AG08396 (cell line): ENCODE measurements at places on chromosomes 11 and 22.

DNA sequence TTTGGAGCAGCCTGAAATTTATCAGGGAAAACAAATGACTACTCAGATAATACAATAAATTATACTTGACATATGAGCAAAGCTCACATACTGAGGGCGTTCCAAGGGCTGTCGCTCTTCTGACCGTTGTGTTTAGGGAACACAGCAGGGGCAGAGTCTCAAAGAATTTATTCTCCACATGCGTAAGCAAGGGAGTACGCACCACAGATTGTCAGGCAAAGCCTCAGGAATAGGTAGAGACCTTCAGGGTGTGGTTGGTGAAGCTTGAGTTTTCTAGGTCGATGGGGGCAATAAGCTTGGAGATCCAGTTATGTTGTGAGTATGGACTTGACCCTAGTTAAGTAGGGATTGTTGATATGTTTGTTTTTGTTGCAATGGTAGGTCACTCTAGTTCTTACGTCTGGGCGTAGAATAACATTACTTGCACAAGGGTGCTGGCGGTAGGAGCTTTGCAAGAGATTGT is 830 bp downstream of the ACAT1 start:
- DNase-seq = peak; percentile 24

DNA sequence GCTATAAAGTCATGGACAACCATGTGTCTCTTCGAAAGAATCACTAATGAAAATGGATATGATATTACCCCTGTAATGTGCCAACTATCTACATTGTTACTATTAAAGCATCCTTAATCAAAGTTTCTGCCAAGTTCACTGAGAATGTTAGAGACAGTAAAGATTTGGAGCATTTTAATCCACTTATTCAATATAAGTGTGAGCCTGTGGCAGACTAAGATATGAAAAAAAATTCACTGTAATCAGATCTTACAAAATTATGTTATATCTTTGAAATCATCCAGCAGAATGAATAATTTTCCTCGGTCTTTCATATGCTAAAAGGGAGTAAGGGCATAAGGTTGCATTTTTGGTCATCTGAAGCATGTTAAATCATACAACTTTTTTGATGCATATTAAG is 49.9 kb downstream of the MAML2 start:
- DNase-seq = no peak

GRCh38 chr22:31603574-31603973 is 58.4 kb downstream of the PISD start:
- DNase-seq = no peak

DNA sequence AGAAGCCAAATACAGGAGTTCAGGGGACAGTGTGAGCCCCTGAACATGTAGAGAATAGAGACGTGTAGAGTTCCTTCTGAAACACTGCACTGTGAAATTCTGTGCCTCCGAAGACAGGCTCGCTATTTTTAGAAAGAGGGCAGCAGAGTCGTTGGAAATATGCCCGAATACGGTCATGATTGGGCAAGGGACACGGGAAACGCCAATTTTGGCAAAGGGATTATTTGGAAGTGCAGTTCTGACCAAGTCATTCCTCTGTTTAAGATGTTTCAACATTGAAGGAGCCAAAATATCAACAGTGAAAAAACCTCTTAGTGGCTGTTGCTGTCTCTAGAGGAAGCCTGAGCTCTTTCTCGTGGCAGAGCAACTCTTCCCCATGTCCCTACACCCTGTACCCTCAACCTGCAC is 9.5 kb upstream of the CBX6 start:
- DNase-seq = peak; percentile 78

- DNase-seq = no peak
Observed at GRCh38 chr22:46407748-46408147, 72.2 kb downstream of the TRMU start.

DNA sequence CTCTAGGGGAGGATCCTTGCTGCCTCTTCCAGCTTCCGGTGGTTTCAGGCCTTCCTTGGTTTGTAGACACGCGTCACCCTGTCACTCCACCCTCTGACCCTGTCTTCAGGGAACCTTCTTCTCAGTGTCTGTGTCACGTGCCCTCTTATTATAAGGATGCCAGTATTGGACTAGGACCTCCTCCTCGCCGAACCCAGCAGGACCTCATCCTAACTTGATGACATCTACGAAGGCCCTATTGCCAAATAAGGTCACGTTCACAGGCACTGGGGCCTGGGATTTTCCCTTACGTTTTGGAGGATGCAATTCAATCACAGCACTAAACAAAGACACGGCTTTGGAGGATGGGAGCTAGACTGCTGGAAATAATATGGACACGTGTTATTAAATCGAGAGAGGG is 408.7 kb downstream of the BRD1 start:
- DNase-seq = no peak

DNA sequence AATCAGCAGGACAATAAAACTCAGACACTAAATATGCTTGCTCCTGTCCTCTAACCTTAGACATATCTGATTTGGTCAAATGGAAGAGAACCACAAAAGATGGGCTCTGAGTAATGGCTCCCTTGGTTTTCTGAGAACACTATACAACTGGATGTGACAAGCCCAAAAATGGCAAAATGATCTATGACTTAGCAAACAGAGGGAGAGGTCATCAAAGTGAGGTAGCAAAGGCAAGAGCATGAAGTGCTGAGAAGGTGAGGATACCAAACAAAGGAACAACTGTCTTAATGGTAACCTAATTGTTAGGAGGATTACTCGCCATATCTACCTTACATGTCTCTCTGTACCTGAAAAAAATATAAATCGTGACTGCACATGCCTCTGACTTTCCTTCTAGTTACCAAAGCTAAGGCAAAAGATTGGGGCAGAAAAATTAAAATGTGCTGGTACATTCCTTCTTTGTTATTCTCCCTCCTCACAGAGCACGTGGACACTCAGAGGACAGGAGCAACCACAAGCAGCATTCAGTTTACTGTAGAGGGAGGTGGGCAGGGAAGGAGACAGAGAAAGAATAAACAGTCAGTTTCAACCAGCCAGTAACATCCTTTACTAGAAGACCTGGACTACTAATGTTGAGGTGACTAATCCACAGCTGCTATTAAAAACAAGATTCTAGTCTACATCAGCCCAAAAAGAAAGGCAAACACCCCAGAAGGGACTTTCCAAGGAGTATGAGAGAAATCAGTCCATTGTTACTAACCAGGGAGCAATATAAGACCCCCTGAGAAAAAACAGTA is 88.8 kb downstream of the AMBRA1 start:
- peak; percentile 60 for DNase-seq

DNA sequence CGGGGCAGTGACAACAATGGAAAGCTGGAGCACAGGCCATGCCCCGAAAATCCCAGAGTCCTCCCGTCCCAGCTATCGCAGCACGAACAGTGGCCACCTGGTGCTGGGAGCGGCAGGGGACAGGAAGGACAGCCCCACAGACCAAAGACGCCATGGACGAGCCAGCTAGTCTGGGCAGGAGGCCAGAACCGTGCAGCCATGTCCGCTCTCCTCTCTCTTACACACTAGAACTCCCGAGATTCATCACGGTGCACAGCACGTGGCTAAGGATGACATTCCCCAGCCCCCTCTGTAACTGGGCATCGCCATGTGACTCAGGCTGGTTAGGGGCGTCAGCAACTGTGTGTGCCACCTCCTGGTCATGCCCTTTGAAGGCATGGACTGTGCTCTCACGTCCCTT is 4.6 kb downstream of the CDPF1 start:
- peak; percentile 39 for DNase-seq

GRCh38 chr22:18028817-18029527 is 4.6 kb upstream of the MICAL3 start:
- DNase-seq = no peak

DNA sequence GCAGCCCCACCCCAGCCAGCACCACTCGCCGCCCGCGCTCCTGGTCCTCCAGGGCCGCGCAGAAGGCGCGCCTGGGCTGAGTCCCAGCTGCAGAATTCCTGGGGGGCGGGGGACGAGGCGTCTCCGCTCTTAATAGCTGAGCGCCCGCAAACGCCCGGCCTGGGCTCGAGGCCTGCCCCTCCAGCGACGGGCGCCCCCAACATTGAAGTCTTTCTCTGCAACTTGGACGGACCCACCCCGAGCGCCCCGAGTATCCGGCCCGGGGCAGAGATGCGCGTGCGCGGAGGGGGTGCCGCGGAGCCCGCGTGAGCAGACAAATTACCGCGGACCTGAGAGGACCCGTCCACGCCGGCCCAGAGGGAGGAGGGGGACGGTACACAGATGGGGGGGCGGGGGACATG is 6.7 kb upstream of the SYT7 start:
- peak; percentile 80 for DNase-seq

DNA sequence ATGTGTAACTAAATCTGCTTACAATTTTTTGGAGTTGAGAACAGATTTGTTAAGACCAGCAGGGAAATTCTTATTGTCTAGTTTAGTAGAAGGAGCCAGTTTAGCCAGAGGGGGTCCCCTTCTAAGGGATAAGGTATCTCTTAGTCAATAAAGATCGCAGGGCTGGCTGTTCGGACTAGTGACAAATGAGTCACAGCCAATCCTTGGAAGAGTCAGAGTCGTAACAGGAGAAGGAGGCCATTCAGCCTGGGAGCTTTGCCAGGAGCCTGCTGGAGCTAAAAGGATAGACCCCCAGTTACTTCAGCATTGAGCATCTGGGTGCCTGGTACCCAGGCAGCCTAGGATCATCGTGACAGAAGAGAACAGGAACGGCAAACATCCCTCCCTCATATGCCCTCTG is 191.6 kb upstream of the ARHGAP20 start:
- no peak for DNase-seq

DNA sequence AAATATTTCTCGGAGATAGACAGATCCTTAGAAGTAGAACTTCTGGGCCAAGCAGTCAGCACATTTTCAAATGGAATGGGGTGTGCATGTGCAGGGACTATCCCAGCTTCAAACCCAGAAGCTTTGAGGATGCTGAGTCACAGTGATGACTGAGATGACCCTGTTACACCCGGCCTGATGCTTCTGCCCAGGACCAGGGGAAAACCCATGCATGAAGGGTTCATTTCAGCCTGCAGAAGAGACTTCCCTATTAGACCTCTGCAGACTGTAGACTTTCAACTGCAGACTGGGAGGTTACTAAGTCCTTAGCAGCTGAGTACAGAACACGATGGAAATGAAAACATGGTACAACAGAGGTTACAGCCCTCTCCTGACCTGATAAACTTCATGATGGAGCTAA is 3.6 kb upstream of the OR2AT4 start:
- DNase-seq = peak; percentile 39

GRCh38 chr11:78821371-78822306 is 247.0 kb upstream of the NARS2 start:
- no peak for DNase-seq

GRCh38 chr11:5605849-5606248 is 9.4 kb downstream of the TRIM6 start:
- DNase-seq = peak; percentile 59

DNA sequence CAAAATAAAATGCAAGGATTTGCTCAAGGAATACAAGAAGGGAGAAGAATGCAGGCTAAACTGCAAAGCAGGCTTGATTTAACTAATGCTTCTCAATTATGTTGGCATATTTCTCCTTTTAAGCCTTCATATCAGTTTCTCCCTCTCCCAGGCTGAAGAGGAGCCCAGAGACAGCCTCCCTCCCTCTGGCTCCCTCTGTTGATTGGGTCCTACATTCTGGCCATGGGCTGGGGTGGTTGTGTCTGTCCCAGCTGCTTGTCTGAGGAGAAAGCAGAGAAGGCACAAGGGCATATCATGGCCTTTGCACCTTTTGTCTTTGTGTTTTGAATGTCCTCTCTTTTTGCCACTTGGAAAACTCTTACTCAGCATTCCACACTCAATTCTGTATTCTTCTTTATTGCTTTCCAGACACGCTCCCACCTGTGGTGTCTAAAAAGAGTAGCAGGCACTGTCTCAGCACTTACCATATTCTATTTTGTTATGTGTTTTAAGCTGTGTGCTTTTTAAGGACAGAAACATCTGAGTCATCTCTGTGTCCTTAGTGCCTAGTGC is 77.4 kb downstream of the INSC start:
- DNase-seq = no peak
